ENCODE measurements at places on chromosomes 3 and 15.

DNA sequence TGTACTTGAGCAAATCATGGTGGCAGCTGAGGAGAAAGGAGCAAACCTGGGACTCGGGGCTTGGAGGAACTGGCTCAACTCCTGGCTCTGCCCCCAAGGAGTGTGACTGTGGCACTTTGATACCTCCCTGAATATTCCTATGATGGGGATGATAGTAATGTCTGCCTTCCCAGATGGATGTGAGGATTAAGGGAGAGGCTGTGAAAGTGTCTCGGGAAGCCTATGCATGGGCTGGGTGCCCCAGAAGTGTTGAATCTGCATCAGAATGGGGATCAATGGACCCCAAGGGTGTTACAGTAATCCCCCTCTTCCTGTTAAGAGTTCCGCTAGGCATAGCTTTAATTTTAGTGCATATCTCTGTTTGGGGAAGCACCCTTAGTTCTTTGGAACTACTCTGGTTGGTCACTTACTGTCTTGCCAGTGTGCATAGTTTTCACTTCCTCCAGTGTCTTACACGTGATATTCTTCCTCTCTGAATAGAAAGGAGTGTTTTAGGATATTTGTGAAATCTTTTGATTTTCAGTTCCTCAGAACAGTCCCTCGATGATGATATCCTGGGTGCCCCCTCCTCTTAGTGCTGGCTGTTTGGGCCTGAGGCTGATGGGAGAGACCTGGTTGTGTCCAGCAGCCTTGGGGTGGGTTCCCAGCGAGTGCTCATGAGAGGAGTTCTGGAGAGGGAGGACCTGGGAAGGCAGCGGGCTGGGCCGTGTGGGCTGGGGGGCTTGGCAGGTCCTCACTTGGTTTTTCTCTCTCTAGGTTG, 97.5 kb downstream of the CHDH start:
- DNase-seq: no peak

DNA sequence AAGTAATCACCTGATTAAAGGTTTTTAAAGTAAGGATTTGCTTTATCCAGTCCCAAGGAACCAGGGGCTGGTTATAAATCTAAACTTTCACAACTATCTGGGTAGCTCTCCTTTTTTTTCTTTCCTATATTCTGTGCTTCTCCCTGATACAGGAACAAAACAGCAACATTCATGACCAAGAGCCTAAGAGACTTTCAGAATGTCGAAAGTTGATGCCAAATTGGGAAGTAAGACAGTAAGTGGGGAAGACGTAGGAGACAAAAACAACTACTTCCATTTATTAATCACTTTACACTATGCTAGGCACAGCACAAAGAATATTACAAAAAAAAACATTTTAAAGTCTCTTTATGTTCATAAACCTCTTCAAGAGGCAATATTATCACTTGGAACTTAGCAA, 211.6 kb downstream of the MAGI1 start:
- DNase-seq: no peak

DNA sequence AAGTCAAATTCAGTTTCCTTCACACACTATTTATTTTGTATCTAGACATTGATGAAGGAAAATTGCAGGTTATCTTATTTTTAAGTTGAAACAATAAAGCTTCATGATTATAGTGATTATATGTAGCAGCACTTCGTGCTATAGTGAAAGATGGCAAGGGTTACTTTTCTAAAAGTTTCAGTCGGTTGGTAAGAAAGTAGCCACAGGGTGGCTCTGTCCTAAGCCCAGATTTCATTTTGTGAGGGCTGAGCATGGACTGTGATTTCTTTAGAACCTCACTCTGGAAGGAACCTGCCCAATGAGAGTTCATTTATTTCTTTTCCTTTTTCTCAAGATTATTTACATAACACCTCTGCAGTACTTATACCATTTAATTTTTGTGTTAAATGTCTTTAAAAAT, 66.5 kb downstream of the NME9 start:
- no peak for DNase-seq

DNA sequence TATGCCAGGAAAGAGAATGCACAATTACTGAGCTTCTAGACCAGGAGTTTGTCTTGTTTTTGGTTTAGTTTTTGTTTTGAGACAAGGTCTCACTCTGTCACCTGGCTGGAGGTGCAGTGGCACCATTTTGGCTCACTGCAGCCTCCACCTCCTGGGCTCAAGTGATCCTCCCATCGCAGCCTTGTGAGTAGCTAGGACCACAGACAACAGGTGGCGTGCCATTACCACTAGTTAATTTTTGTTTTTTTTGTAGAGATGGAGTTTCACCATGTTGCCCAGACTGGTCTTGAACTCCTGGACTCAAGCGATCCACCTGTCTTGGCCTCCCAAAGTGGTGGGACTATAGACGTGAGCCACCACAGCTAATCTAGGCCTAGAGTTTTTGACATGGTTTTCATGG, 104.4 kb upstream of the CCDC54 start:
- no peak for DNase-seq

DNA sequence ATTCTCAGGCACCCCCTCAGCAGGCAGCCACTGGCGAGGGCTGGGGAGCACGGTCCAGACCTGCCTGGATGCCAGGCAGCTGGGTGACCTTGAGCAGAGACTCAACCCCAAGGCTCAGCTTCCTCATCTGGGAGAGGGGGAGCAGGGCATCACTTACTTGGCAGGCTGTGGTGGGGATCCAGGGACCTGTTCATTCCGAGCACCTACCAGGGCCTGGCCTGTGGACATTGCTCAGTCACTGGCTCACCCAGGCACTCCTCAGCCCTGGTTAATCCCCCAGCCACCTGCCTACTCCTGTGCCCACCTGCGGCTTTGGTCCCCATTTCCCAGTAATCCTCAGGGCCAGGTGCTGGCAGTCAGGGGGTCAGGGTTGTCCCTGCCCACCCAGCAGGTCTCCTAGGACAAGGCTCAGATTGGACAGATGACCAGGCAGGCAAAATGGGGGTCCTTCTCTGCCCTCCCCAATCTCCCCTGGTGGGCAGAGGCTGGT, 9.3 kb upstream of the RPL29 start:
- DNase-seq: no peak
